ENCODE measurements at places on chromosomes 7 and 10.

GRCh38 chr10:130137659-130138478 lies 1.7 kb downstream of the GLRX3 start:
- no peak for DNase-seq

GRCh38 chr10:101258179-101258885 lies 29.1 kb upstream of the LBX1 start:
- DNase-seq: no peak

- no peak for DNase-seq
These were observed 41.5 kb downstream of the TMEM26 start for GRCh38 chr10:61411706-61412105.

GRCh38 chr10:114928818-114929217 lies 9.2 kb upstream of the TRUB1 start:
- DNase-seq: no peak

GRCh38 chr7:143279186-143280098 lies 5.3 kb upstream of the TMEM139 start:
- no peak for DNase-seq

DNA sequence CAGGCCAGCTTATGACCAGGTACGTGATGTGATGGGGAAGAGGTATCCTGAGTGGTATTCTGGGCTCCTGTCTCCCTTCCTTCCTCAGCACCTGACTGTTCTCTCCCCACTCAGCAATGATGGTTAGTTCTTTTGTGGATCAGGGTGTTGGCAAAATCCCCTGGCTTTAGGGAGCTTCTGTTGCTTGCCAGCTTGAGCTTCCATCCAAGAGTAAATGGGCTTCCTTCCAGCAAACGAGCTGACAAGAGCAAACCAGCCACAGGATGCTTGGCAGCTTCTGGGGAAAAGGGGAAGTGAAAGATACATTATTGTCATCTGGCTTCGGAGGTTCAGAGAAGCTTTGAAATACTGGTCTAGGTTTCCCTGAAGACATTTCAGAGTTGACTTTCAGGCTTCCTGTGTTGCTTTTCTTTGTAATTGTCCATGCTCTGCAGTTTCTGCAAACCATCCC lies 5.2 kb downstream of the DUSP5 start:
- no peak for DNase-seq

DNA sequence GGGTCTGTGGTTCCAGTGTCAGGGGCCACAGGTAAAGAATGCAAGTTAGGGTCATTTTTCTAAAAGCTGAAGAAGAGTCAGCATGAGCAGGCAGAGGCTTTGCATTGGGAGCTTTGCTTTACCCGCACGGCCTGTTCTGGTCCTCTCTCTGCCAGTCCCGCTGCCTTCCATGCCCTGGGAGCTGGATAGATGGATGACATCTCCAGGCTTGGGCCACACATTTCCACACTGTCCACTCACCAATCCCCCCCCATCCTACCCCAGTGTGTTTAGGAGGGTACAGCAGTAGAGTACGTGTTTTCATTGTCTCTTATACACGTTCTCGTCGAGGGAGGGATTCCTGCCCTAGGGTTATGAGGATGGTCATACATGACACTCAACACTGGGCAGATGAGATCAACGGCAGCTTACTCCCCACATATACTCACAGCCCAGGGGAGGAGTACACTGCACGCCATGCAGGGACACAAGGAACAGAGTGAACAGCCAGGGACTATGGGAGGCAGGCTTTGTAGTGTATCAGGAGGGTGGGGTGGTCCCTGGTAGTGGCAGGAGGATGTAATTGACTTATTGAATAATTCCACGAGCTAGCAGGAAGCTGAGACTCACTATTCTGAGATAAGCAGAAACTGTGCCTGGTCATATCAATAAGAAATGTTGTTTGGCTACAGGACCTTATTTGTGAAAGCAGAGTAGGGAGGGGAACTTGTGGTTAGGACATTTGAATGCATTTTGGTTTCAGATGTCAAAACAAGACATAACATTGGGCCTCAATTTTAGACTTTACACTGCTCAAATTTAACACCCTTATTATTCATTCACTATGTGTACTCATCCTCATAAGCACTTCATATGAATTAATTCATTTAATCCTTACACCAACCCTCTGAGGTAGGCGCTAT lies 36.6 kb downstream of the PLPP4 start:
- no peak for DNase-seq

GRCh38 chr7:105841866-105842265 lies 34.5 kb downstream of the ATXN7L1 start:
- DNase-seq: no peak

DNA sequence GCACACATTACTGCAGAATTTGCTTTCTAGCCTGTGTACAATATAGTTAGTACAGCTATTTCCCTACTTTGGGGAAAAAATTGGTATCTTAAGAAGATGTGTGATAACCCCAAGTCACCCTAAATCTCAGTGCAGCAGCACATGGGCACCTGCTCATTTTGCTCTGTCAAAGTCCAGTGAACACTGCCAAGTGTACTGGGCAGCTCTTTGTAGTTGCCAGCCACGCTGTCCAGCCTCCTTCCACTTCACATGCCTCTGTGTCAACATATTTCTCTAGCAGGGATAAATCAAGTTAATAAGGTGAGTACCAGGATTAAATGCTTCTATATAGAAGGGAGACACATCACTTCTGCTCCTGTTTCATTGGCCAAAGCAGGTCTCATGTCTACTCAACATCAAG lies 87.1 kb upstream of the CDC14C start:
- no peak for DNase-seq

GRCh38 chr7:140623980-140624379 lies 16.6 kb downstream of the DENND2A start:
- DNase-seq: no peak

GRCh38 chr10:125840955-125841354 lies 17.6 kb downstream of the BCCIP start:
- DNase-seq: no peak

GRCh38 chr10:116567335-116567734 lies 21.6 kb downstream of the PNLIP start:
- no peak for DNase-seq

DNA sequence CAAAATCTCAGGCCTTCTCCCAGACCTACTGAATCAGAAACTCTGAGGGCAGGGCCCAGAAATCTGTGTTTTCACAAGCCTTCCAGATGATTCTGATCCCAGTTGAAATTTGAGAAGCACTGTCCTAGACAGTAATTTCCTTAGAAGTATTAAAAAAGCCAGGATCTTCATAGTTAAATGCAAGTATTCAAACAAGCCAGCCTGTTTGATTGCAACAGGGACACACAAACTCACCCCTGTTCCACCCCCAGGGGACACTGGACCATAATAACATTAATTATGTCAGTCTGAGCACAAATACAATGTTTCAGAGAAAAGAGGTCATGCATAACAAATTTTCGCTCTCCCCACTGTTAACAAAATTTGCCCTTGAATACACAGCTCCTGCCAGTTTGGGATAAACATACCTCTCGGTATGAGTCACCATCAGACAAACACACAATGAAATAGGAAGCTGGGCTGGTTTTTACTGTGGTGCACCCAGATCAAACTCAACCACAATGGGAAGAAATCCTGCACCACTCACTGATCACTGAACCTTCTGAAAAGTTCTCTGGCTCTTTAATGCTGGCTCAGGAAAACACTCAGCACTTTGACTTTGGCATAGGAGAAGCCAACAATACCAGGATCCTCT lies 34.3 kb downstream of the ABLIM1 start:
- no peak for DNase-seq

- no peak for DNase-seq
These were observed 19.6 kb upstream of the RET start for GRCh38 chr10:43057231-43057711.

DNA sequence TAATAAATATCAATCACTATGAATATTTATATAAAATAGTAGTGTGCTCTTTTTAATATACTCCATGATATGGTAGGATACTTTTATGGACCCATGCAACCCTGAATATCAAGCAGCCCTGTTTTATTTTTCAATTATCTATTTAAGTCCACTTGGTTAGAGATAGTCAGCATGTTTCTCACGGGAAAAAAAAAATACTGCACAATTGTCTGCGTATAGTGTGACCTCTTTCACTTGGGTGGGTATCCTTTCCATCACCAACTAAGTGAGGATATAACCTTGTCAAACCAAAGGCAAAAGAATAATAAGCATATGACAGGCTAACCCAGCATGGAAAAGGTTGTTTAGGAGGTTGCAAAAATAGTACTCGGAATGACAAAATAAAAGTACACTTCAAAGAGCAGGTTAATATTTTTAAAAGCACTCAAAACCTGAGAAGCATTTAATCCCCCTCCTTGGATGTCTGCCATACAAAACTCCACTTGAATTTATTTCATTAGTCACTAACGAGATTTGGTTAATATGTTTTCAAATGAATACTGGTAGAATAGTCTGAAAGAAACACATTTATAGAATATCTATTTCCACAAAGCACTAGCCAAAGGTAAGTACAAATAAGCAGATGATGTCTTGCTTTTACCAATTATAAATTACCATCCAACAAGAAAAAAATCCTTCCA lies 76.5 kb downstream of the IMMP2L start:
- no peak for DNase-seq

DNA sequence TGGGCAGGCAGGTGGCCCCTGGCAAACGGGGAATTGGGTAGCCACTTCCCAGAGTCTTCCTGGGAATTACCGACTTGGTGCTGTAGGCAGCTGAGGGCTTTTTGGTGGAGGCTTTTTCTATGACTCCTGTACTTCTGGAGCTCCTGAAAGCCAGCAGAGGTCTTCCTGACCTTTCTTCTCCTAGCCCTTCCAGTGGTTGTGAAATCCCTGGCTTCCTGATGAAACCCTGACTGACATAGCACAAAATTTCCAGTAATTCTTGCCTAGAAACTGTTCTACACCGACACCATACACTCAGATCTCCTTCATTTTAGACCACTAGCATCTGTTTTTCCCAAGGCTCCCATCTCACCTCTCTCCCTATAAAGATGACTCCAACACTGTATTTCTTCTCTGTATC lies 120.2 kb downstream of the STRA8 start:
- DNase-seq: no peak

- DNase-seq: no peak
These were observed 9.2 kb downstream of the GTPBP4 start for GRCh38 chr10:997266-998022.

DNA sequence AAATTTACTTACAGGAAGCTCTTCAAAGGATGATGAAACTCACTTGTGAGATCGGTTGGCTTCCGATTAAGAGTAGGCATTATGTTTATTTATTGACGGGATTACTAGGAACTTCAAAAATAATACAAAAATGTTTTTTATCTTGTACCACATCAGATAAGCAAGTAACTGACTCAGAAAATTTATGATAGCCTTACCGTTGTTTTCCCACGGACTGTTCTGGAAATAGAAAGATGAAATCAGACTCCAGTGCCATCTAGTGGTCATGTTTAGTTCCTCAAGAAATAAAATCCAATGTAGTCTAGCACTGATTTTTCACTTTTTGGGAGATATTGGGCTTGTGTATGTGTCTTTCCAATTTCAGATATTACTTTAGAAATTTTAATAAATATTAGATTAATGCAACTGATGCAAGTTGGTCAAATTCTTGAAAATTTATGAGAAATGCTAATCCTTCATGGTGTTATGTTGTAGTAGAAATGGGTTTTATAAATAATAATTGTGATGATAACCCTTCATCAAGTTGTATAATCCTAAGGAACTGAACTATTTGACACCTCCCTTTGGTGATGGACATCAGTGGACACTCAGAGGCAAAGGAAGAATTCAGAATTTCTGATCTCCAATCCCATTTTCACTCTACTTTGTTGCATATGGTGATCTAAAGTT lies 168.8 kb downstream of the TMEM26 start:
- DNase-seq: no peak

DNA sequence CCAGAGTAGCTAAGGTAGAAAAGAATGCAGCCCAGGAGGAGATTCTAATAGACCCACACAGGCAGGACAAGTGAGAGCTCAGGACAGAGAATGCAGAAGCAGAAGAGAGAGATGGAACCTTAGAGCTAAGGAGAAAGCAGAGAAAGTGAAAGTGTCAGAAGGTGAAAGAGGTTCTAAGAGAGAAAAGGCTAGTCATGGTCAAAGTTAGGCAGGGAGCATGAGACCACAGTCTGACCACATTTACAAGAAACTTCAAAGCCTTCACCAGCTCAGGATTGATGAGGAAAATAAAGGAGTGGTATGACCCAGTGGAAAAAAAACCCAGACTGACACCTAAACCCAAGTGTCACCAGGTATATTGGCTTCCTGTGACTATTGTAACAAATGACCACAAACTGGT lies 131.8 kb upstream of the WDR11 start:
- DNase-seq: no peak

- no peak for DNase-seq
These were observed 233.6 kb upstream of the PPP1R3A start for GRCh38 chr7:114152314-114152938.

DNA sequence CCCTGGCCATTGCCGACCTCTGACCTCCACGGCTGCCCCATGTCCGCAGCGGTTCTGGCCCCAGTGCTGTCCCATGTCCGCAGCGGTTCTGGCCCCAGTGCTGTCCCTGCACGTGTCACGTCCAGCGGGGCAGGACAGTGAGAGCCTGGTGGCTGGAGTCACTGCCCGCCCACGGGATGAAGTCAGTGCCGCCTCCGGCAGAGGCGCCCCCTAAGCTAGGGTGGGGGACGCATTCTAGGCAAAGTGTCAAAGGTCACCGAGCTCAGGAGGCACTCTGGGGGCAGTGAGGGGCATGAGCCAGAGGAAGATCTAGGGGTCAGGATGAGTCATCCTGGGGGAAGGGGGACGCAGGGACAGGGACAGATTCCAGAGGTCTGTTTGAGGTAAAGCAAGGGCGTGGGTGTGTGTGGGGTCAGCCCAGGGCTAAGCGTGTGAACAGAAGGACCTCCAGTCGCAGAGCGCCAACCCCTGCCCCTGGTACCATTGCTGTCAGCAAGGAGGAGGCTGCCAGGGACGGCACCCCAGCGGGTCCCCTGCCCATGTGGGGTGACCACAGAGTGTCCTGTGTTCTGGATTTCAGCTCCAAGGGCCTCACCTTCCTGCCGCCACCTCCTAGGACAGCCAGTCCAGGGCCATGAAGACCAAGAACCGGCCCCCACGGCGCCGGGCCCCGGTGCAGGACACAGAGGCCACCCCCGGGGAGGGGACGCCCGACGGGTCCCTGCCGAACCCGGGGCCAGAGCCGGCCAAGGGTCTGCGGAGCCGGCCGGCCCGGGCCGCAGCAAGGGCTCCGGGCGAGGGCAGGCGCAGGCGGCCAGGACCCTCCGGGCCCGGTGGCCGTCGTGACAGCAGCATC lies 665 bp downstream of the BHLHA15 start:
- DNase-seq: no peak

DNA sequence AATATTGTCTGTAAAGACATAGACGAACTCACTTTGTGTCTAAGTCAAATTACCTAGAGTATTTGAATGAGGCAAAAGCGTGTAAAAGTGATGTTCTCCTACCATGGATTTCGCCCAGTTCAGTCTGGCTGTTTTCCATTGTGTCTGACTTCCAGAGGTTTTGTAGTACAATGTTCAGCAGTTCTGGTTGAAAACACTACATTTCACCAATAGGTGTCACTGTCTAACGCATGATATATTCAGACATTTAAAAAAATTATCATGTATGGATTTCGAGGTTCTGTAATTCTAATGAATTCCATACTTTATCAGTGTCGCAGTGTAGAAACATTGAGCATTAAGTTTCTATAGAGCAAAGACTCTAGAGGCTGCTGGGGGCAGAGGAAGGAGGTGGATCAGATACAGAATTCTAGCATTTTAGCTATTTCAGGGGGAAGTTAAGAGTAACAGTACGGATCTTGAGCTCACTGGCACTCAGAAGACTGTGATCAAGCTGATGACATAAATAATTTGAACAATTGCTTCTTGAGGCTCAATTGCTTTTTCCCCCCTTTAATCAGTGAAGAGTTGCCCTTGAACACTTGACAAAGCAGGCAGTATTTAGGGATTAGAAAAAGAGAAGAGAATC lies 196.9 kb upstream of the RHOBTB1 start:
- no peak for DNase-seq
